ENCODE measurements at places on chromosomes 7 and 10. TPM values are rescaled to one million over a fixed set of nuclear protein-coding genes. Genes with fewer than 3 reads are reported as not detected.

The MKLN1 gene
- total RNA-seq: 70.8 TPM

The SPDYE1 gene
- total RNA-seq: not detected

The EGR2 gene
- total RNA-seq: 0.41 TPM

The COL28A1 gene
- total RNA-seq: 0.69 TPM

The OPN4 gene
- not detected for total RNA-seq

The GNGT1 gene
- not detected for total RNA-seq

The TSPAN15 gene
- total RNA-seq: 1.6 TPM

The PLAU gene
- total RNA-seq: 3.2 TPM

The PPP1R17 gene
- total RNA-seq: 7.9 TPM

The FHIP2A gene
- total RNA-seq: 21.7 TPM

The PRSS37 gene
- not detected for total RNA-seq

The SKIDA1 gene
- 0.22 TPM for total RNA-seq

DNA sequence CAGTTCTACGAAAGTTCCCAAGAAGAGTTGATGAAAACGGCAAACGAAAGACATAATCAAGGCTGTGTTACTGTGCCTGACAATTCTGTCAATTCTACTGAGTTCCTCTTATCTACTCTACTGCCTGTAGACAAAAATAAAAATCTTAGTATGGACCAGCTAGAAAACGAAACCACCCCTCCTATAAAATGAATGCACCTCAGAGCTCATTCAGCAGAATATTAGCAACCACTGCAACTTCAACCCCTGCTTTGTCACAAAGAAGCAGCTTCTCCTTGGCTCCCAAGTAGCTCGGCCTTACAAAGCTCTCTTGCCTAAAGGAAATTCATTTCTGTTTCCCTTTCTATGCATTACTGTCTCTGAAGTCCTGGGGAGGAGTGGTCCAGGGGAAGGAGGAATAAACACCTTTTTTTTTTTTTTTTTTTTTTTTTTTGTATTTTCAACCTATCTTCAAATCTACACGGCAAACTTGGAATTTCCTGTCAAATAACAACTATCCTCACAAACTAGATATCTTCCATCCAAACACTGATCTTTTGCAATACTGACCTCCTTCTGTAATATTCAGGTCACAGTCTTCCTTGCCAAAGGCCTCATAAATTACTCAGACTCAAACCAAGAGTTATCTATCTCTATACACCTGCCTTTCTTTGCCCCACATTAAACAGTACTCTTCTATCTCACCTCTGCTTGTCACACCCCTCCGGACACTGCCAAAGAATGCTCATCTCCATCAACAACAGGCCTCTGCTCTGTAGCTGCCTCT lies 74.3 kb downstream of the GLI3 start:
- 0 out of 2 replicates have a peak, but pooled peaks cover 2% of the 10 kb centered on the region for H3K27me3 ChIP-seq
- no peak overlapping the region for H3K4me3 ChIP-seq
- no peaks in the 10 kb centered on the region for H3K36me3 ChIP-seq
- no peaks in the 10 kb centered on the region for H3K4me1 ChIP-seq
- DNase-seq: no peak

DNA sequence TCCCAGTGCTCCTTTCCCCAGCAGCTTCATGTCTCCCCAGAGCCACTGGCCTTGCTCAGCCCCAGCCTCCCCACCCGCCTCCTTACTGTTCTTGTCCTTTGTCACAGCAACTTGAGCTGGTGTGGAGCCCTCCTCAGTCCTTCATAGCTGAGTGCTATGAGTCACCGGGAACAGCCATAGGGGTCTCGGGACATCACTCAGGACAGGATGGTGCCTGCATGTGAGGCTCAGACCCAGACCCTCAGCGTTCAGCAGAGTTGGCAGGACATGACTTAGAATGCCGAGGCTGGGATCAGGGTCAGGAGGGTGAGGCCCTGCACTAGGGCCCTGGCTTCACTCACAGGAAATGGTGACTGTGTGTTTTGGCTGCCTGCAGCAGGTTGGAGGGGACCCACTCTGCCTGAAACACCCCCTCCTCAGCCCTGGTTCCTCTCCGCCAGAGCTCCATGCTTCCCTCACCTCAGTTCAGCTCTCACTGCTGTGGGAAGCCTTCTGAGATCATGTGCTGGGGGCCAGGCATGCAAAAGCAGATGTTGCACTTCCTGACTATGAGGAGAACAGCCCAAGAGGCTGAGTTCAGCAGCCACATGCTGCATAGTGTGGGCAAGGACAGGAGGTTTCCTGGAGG lies 40.7 kb upstream of the GJD4 start:
- peak; percentile 66 for DNase-seq
- no peaks in the 10 kb centered on the region for H3K36me3 ChIP-seq
- H3K27me3 ChIP-seq: no peaks in the 10 kb centered on the region
- peaks cover 13% of the 10 kb centered on the region for H3K4me1 ChIP-seq
- no peak overlapping the region for H3K4me3 ChIP-seq

GRCh38 chr7:132239422-132239994 lies 336.8 kb downstream of the PLXNA4 start:
- no peaks in the 10 kb centered on the region for H3K27me3 ChIP-seq
- H3K4me3 ChIP-seq: no peak overlapping the region
- H3K36me3 ChIP-seq: no peaks in the 10 kb centered on the region
- DNase-seq: peak; percentile 46

- no peak for DNase-seq
- H3K4me1 ChIP-seq: no peaks in the 10 kb centered on the region
- H3K4me3 ChIP-seq: no peak overlapping the region
- H3K36me3 ChIP-seq: no peaks in the 10 kb centered on the region
- no peaks in the 10 kb centered on the region for H3K27me3 ChIP-seq
Observed at GRCh38 chr7:146656988-146657387, 540.4 kb downstream of the CNTNAP2 start.

GRCh38 chr7:129540340-129540739 lies 38.0 kb downstream of the SMKR1 start:
- no peaks in the 10 kb centered on the region for H3K27me3 ChIP-seq
- H3K4me1 ChIP-seq: no peaks in the 10 kb centered on the region
- no peak for DNase-seq
- no peak overlapping the region for H3K4me3 ChIP-seq

- H3K36me3 ChIP-seq: peaks cover 67% of the 10 kb centered on the region
- no peak overlapping the region for H3K27ac ChIP-seq
- no peaks in the 10 kb centered on the region for H3K27me3 ChIP-seq
- no peaks in the 10 kb centered on the region for H3K4me1 ChIP-seq
- no peak overlapping the region for H3K4me3 ChIP-seq
Observed at GRCh38 chr10:123165445-123166072, 11.4 kb downstream of the BUB3 start.

- no peak overlapping the region for H3K4me3 ChIP-seq
- H3K36me3 ChIP-seq: no peaks in the 10 kb centered on the region
- no peak overlapping the region for H3K27ac ChIP-seq
Observed at GRCh38 chr7:40535678-40536077, 400.9 kb downstream of the SUGCT start.

DNA sequence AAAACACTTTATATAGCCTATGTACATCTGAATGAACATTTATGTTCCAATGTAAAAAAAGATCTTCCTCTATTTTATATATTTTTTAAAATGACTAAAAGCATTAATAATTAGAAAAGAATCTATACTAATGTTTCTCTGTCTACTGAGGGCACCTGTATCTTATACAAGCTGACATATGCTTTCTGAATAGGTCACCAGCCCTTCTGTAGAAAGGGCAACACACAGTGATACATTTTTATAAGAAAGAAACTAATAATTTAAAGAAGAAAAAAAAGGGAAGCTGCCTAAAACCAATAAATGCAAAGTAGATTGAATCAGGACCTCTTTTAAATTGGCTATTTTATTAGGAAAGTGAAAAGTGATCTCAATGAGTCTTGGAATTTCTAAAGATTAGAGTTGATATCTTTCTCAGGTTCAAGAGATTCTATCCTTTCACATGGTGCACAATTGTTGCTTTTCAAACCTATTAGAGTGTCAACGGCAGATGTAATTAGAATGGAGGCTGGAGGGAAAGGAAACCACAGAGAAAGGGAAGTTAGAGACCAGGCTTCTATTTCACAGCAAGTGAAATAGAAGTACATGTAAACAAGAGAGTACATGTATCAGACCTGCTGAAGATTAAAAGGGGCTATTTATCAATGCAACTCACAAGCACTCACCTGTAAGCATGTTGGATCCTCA lies 6.3 kb downstream of the MTPN start:
- peak overlapping the region; percentile 74 for H3K27ac ChIP-seq
- peak overlapping the region; percentile 26 for H3K4me3 ChIP-seq
- H3K27me3 ChIP-seq: no peaks in the 10 kb centered on the region
- H3K4me1 ChIP-seq: peaks cover 66% of the 10 kb centered on the region
- peak; percentile 70 for DNase-seq

DNA sequence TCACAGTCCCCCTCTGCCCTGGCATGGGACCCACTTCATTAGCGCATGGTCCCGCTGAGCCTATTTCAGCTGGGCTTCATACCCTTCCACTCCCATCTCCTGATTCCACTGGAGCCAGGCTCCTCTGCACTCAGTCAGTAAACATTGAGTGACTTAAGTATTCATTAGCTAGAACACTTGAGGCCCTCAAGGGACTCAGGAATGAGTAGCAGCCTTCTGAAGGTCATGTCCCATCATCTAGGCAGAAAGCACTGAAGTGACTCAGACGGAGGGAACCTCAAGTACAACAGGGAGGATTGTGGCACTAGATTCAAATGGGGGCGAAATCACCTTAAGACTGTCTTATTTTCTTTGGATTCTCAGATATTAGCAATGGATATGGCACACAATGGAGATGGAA lies 186.6 kb upstream of the INHBA start:
- no peaks in the 10 kb centered on the region for H3K36me3 ChIP-seq
- H3K27ac ChIP-seq: no peak overlapping the region
- no peak for DNase-seq

GRCh38 chr7:133934262-133934976 lies 192.7 kb upstream of the LRGUK start:
- H3K27me3 ChIP-seq: no peaks in the 10 kb centered on the region
- DNase-seq: no peak
- H3K27ac ChIP-seq: no peak overlapping the region
- no peaks in the 10 kb centered on the region for H3K36me3 ChIP-seq
- H3K4me1 ChIP-seq: no peaks in the 10 kb centered on the region

DNA sequence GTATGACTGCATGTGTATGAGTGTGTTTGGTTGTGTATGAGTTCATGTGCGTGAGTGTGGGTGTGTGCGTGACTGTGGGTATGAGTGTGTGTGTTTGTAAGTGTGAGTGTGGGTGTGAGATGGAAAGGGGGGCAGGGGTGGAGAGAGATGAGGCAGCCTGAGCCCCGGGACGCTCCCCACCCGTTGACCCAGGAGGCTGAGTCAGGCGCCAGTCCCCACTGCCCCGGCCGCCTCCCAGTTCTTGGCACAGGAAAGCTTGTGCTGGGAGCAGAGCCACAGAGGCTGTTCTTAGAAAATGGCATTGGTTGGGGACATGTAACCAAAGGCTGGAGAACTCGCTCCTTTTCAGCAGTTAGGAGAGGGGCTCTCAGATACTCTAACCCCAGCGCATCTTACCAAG lies 27.8 kb upstream of the NUB1 start:
- H3K4me3 ChIP-seq: no peak overlapping the region
- H3K4me1 ChIP-seq: no peaks in the 10 kb centered on the region
- H3K27me3 ChIP-seq: no peaks in the 10 kb centered on the region
- H3K27ac ChIP-seq: no peak overlapping the region
- no peaks in the 10 kb centered on the region for H3K36me3 ChIP-seq

GRCh38 chr7:152608656-152609055 lies 67.3 kb downstream of the XRCC2 start:
- H3K27me3 ChIP-seq: no peaks in the 10 kb centered on the region
- no peak for DNase-seq
- no peaks in the 10 kb centered on the region for H3K4me1 ChIP-seq
- H3K36me3 ChIP-seq: no peaks in the 10 kb centered on the region
- H3K27ac ChIP-seq: no peak overlapping the region

- no peaks in the 10 kb centered on the region for H3K36me3 ChIP-seq
- H3K4me1 ChIP-seq: no peaks in the 10 kb centered on the region
- DNase-seq: no peak
Observed at GRCh38 chr7:144907577-144907976, 71.7 kb upstream of the TPK1 start.

- H3K4me1 ChIP-seq: peaks cover 39% of the 10 kb centered on the region
- 0 out of 2 replicates have a peak, but pooled peaks cover 5% of the 10 kb centered on the region for H3K36me3 ChIP-seq
- peak overlapping the region; percentile 95 for H3K4me3 ChIP-seq
- peak overlapping the region; percentile 67 for H3K27ac ChIP-seq
Observed at GRCh38 chr7:67302113-67303039, 305.7 kb downstream of the TYW1 start.

All from Karpas-422 (cell line).